ENCODE measurements at places on chromosomes 7 and 10.

DNA sequence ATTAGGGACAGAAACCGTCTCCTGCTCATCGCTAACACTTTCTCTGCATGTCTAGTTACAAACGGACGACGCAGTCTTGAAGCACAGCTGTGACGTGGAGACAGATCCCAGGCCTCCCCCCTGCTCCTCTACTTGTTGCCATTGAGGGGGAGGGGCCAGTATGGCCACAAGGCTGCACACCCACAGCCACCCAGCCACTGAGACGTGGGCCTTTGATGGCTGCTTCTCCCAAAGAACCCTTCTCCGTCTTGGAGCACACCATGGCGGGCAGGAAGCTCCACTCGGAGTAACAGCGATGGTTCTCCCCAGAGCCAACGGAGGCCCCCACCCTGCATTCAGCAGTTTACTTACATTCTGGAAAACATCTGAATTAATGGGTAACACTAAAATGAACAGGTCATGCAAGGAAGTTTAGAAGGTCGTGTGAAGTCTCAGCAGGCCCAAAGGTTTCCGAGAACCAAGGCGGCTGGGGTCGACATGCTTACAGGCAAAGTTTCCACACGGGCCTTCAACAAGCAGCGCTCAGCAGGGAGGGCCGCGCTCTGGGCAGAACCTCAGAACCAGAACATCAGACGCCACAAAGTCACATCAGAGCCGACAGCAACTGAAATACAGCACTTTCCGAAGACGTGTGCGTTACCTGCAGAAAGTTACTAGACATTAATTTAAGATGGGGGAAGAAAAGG lies 169.6 kb downstream of the DIP2C start:
- DNase-seq, result no peak

DNA sequence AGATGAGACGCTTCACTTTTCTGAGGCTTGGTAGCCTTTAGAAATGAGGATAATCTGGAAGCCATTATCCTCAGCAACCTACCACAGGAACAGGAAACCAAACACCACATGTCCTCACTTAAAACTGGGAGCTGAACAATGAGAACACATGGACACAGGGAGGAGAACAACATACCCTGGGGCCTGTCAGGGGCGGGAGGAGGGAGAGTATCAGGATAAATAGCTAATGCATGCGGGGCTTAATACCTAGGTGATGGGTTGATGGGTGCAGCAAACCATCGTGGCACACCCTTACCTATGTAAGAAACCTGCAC lies 48.9 kb downstream of the LRGUK start:
- DNase-seq, result no peak

DNA sequence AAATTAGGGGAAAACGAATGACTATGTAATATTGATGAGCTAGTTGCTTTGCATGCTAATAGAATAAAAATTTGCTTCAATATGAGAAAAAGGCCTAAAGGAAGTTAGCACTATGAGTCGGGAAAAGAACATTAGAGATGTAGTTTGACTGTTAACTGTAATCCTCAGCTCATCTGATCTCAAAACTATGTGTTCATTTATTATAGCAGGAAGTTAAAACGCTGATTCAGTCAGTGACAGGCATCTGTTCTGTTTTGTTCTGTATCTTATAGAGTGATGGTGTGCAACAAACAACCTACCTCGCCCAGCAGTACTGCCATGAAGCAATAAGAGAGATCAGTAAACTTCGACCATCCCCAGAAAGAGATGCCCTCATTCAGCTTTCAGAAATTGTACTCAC lies 48.6 kb downstream of the PDSS1 start:
- DNase-seq, result no peak

GRCh38 chr10:58586282-58587245 lies 73.9 kb downstream of the BICC1 start:
- DNase-seq, result no peak

DNA sequence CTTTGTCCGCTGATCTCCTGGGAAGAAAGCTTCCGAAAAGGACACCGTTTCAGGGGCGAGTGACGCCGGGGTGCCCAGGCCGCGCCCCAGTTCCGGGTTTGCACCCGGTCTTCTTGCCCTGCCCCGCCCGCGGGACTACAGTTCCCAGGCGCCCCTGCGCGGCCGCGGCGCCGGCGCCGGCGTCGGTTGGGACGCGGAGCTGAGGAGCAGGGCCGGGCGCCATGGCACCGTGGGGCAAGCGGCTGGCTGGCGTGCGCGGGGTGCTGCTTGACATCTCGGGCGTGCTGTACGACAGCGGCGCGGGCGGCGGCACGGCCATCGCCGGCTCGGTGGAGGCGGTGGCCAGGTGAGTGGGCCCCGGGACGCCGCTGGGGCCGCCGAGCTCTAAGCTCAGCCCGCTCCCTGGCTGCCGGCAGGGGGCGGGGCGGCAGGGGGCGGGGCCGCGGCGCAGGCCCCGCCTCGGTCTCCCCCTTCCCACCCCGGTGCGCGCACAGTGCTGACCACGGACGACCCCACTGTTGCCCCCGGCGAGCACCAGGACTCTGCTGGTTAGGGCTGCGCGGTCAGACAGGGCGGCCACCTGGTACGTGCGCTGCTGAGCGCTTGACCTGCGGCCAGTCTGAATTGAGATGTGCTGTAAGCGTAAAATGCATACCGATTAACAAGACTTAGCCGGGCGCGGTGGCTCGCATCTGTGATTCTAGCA lies at the start of gene LHPP:
Gene LHPP, plus strand, starts transcription at position 182 of the 706 bp plus-strand sequence. Its CDS starts 40 bp downstream, at position 222.
- DNase-seq, result peak; percentile 85

DNA sequence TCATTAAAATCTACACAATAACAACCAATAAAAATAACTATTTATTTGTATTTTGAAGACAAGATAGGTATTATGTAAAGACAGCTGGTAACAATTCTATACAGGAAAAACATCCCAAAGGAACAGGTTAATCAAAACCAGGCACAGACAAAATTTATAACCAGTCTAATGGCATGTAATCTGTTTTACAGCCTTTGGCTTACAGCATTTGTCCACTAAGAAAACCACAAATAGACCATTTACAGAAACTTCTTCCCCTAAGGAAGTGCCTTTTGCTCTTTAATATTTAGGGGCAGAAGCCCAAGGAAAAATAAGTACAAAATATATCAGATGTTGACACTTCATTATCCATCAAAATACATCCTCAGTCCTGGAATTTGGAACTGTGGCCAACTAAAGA lies 65.0 kb downstream of the SVIL start:
- DNase-seq, result no peak

DNA sequence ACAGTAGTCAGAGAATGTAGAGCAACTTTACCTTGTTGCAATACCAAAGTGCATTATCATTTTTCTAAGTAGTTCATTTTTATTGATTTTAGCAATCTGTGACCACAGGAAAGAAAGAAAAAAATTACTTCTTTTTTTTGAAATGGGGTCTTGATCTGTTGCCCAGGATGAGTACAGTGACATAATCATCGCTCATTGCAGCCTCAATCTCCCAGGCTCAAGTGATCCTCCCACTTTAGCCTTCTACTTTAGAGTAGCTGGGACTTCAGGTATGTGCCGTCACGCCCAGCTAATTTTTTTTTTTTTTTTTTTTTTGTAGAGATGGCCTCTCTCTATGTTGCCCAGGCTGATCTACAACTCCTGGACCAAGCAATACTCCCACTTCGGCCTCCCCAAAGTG lies 11.4 kb upstream of the OAT start:
- no peak for DNase-seq
